ENCODE measurements at places on chromosomes 2 and 18. TPM values are rescaled to one million over a fixed set of nuclear protein-coding genes. Genes with fewer than 3 reads are reported as not detected.
A peak's percentile ranks its signal among the peaks of the same experiment; 100 is the strongest.

DNA sequence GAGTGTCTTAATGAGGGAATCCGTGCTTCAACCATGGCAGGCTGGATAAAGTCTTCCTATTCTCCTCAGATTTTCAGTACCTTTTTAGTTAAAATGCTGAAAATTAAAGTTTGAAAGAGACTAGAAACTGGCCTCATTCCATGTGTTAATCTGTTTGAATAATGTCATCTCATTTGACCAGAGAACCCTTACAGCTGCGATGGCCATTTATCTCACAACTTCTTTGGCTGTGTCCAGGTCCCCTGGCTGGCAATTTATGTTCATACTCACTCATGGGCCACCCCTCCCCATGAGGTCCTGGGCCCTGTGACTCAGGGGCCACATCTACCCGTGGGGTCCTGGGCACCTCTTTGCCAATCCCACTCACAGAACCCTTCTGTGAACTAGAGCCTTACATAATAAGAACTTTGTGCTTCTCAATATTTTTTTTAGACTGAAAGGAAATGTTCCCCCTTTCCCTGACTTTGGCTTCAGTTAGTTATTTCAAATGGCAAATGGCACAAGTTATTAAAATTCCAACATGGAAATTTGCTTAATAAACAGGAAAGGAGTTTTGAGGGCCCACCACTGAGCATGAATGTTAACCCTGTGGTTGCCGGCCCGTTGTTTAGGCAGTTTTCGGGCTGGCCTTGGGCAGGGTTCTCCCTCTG is 134.6 kb downstream of the UXS1 start:
- DNase-seq = no peak
- H3K4me1 ChIP-seq = peaks cover 47% of the 10 kb centered on the region
- H3K27me3 ChIP-seq = no peaks in the 10 kb centered on the region
- no peaks in the 10 kb centered on the region for H3K36me3 ChIP-seq
- H3K27ac ChIP-seq = no peak overlapping the region
- H3K4me3 ChIP-seq = no peak overlapping the region

DNA sequence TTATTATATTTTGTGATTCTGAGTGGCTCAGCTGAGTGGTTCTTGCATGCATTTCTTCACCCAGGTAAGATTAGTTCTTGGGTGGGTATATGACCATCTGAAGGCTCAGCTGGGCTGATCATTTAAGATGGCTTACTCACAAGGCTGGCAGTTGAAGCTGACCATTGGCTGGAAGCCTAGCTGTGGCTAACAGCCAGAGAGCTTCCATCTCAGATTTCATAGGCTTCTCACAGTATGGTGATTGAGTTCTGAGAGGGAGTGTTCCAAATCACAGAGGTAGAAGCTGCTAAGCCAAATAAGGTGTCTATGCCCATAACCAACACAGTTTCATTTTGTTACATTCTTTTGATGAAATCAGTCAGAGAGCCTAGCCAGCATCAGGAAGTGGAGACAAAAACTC is 117.4 kb upstream of the RPRM start:
- H3K4me3 ChIP-seq = no peak overlapping the region
- H3K27ac ChIP-seq = no peak overlapping the region
- H3K4me1 ChIP-seq = no peaks in the 10 kb centered on the region
- no peaks in the 10 kb centered on the region for H3K36me3 ChIP-seq
- no peaks in the 10 kb centered on the region for H3K27me3 ChIP-seq

DNA sequence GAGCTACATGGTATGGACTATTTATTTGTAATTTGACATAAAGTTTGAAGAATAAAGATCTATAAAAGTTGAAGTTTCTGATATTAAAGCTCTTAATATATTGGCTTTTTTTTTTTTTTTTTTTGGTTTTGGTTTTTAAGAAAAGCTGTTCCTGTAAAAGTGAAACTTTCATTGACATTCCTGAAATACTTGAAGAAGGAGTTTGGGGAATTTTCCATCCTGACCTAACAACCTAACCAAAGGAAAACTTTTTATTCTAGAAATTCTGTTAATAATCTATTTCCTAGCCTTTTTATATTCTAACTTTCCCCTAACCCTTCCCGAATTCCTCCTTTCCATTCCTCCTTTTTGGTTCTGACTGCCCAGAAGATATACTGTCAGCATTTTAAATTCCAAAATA is 83.7 kb downstream of the ACSL3 start:
- no peaks in the 10 kb centered on the region for H3K27me3 ChIP-seq
- H3K27ac ChIP-seq = no peak overlapping the region

GRCh38 chr2:216171011-216171410 is 61.9 kb downstream of the XRCC5 start:
- H3K36me3 ChIP-seq = peaks cover 65% of the 10 kb centered on the region
- no peak overlapping the region for H3K4me3 ChIP-seq
- H3K4me1 ChIP-seq = peaks cover 67% of the 10 kb centered on the region
- no peak for DNase-seq
- H3K27ac ChIP-seq = peak overlapping the region; percentile 62
- H3K27me3 ChIP-seq = no peaks in the 10 kb centered on the region

DNA sequence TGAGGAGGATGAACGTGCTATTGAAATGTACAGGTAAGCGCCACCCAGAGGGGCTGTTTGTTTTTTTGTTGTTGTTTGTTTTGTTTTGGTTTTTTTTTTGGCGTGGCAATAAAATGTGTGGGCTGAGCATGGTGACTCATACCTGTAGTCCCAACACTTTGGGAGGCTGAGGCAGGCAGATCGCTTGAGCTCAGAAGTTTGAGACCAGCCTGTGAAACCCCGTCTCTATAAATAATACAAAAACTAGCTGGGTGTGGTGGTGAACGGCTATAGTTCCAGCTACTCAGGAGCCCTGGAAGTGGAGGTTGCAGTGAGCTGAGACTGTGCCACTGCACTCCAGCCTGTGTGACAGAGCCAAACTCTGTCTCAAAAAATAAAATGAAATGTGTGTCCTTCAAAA is 6.2 kb downstream of the PDCL3 start:
- peaks cover 17% of the 10 kb centered on the region for H3K4me1 ChIP-seq
- DNase-seq = no peak
- peaks cover 32% of the 10 kb centered on the region for H3K36me3 ChIP-seq
- H3K4me3 ChIP-seq = no peak overlapping the region
- H3K27ac ChIP-seq = no peak overlapping the region

Gene POTEI
- not detected for total RNA-seq

DNA sequence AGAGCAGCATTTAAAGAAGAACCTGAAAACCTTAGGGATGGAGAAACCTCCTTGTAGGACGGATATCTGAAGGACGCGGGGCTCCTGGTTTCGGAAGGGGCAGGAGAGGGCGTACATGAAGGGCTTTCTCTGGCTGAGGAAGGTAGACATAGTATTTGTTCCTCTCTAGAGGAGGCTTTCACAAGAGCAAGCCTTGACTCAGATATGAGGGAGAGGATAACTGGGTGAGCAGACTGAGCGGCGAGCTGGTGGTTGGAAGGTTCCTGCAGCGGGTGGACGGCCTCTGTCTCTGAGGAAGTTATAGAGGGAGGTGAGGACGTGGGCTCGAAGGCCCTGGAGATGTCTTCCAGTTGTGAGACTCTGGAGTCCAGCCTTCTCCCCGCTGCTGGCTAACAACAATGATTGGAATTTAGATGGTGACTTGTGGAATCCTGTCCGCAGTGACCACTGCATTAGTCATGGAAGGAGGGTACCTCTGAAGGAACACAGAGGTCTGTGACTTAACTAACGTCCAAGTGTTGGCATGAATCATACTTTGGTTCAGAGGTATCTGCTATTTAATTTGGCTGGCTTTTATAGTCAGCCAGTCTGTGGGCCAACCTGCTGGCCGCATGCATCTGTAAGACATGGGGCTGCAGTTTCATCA is 80.9 kb downstream of the ASAP2 start:
- no peak overlapping the region for H3K27ac ChIP-seq
- DNase-seq = no peak
- H3K4me1 ChIP-seq = no peaks in the 10 kb centered on the region
- no peaks in the 10 kb centered on the region for H3K36me3 ChIP-seq
- peaks cover 6% of the 10 kb centered on the region for H3K27me3 ChIP-seq
- H3K4me3 ChIP-seq = no peak overlapping the region

GRCh38 chr18:45833846-45834245 is 8.4 kb downstream of the SIGLEC15 start:
- H3K4me1 ChIP-seq = peaks cover 7% of the 10 kb centered on the region
- H3K4me3 ChIP-seq = no peak overlapping the region
- H3K36me3 ChIP-seq = no peaks in the 10 kb centered on the region

Gene DNER
- total RNA-seq = not detected

DNA sequence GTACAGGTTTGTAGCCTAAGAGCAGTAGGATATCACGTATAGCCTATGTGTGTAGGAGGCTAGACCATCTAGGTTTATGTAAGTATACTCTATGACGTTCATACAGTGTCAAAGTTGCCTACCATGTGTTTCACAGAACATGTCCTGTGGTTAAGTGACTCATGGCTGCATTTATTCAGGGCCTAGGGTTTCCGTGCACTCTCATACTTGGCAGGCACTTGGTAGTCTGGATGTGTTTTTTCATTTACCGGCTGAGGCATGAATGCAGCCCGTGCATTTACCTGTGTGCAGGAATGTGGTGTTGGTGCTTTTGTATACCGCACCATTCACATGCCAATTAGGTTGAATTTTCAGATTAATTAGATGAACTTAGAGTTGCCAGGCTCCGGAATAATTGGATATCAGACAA is 43.4 kb downstream of the MYL12B start:
- H3K36me3 ChIP-seq = no peaks in the 10 kb centered on the region
- H3K4me3 ChIP-seq = no peak overlapping the region
- peaks cover 16% of the 10 kb centered on the region for H3K27me3 ChIP-seq
- DNase-seq = peak; percentile 66
- H3K4me1 ChIP-seq = peaks cover 14% of the 10 kb centered on the region
- H3K27ac ChIP-seq = peak overlapping the region; percentile 37

DNA sequence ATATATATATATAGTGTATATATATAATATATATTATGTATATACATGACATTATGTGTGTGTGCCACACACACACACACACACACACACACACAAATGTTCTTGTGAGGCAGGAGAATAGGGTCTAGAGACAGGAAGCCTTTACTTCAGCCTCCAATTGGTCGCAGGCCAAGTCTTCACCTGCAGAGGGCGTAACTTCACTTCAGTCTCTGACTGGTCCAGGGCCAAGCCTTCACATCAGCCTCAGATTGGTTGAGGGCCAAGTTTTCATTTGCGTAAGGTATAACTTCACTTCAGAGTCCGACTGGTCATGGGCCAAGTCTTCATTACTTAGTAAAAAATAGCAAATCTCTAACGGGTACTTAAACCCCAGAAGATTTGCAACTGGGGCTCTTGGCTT is 13.2 kb upstream of the SS18 start:
- H3K27ac ChIP-seq = no peak overlapping the region
- H3K4me3 ChIP-seq = no peak overlapping the region
- no peaks in the 10 kb centered on the region for H3K27me3 ChIP-seq
- H3K4me1 ChIP-seq = no peaks in the 10 kb centered on the region

GRCh38 chr2:173395567-173396351 is 41.1 kb downstream of the CDCA7 start:
- H3K36me3 ChIP-seq = no peaks in the 10 kb centered on the region
- H3K27ac ChIP-seq = no peak overlapping the region
- H3K4me3 ChIP-seq = no peak overlapping the region
- H3K4me1 ChIP-seq = no peaks in the 10 kb centered on the region
- peaks cover 36% of the 10 kb centered on the region for H3K27me3 ChIP-seq

DNA sequence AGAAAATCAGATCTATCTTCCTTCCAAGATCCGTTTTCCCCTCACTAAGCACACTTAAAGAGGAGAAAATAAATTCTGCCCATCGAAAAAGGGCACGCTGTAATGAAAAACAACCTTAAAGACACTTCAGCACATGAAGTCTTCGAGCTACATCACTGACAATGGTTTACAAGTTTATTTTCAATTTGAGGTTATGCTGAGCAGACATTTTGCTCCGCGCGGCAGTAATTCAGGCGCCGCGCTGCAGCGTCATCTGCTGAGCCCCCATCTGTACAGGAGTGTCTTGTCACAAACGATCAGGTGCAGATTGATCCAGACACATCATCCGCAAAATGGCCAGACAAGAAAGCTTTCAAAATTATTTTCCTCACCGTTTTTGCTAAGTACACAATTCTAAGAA is 341.7 kb downstream of the STK39 start:
- no peak overlapping the region for H3K27ac ChIP-seq
- H3K4me1 ChIP-seq = no peaks in the 10 kb centered on the region
- no peak for DNase-seq
- H3K4me3 ChIP-seq = no peak overlapping the region
- H3K27me3 ChIP-seq = peaks cover 14% of the 10 kb centered on the region
- no peaks in the 10 kb centered on the region for H3K36me3 ChIP-seq

GRCh38 chr2:207929923-207930322 is 95.4 kb downstream of the PLEKHM3 start:
- no peaks in the 10 kb centered on the region for H3K27me3 ChIP-seq
- DNase-seq = no peak
- H3K27ac ChIP-seq = no peak overlapping the region
- H3K36me3 ChIP-seq = peaks cover 3% of the 10 kb centered on the region
- H3K4me1 ChIP-seq = peaks cover 14% of the 10 kb centered on the region

GRCh38 chr2:23452853-23453420 is 68.0 kb downstream of the KLHL29 start:
- H3K27ac ChIP-seq = no peak overlapping the region
- peaks cover 5% of the 10 kb centered on the region for H3K27me3 ChIP-seq
- peak; percentile 69 for DNase-seq
- no peaks in the 10 kb centered on the region for H3K36me3 ChIP-seq
- H3K4me3 ChIP-seq = peak overlapping the region; percentile 23
- peaks cover 26% of the 10 kb centered on the region for H3K4me1 ChIP-seq

- H3K4me1 ChIP-seq = peaks cover 27% of the 10 kb centered on the region
- no peaks in the 10 kb centered on the region for H3K36me3 ChIP-seq
- no peak for DNase-seq
- H3K27me3 ChIP-seq = peaks cover 1% of the 10 kb centered on the region
These were observed 209.4 kb upstream of the SP5 start for GRCh38 chr2:170505631-170506275.

Gene RAB6C
- total RNA-seq = not detected

Gene NOSTRIN
- total RNA-seq = not detected

Gene MALL
- total RNA-seq = 0.38 TPM

Gene POTEC
- not detected for total RNA-seq

- peaks cover 16% of the 10 kb centered on the region for H3K27me3 ChIP-seq
- no peak for DNase-seq
- H3K4me1 ChIP-seq = no peaks in the 10 kb centered on the region
- no peaks in the 10 kb centered on the region for H3K36me3 ChIP-seq
These were observed 34.3 kb upstream of the PXDN start for GRCh38 chr2:1778566-1778965.

Data from activated naive CD4-positive, alpha-beta T cell treated with anti-CD3 and anti-CD28 coated beads for 36 hours (primary cell).